ENCODE measurements at places on chromosomes 12 and 14.

DNA sequence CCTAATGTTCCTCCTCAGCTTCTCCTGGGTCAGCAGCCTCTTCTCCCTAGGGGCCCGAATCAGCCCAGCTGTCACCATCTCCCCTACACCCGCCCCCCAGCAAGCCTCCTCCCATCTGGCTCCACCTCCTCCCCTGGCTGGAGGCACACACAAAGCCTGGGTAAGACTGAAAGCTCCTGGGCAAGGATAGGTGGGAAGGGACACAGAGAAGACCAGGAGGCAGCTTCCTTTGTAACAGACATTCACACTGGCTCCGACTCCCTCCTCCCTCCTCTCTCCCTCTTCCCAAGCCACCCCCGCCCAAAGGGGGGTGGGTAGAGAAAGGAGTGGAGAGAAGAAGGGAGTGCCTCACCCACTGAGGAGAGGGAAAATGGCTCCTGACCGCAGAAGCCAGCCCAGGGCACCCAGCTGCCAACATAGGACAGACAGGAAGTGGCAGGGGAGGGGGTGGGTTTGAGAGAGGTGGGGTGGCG lies 4.0 kb downstream of the CHD4 start:
- peak; percentile 48 for DNase-seq

GRCh38 chr14:99931308-99931707 lies 133.9 kb upstream of the EVL start:
- no peak for DNase-seq

DNA sequence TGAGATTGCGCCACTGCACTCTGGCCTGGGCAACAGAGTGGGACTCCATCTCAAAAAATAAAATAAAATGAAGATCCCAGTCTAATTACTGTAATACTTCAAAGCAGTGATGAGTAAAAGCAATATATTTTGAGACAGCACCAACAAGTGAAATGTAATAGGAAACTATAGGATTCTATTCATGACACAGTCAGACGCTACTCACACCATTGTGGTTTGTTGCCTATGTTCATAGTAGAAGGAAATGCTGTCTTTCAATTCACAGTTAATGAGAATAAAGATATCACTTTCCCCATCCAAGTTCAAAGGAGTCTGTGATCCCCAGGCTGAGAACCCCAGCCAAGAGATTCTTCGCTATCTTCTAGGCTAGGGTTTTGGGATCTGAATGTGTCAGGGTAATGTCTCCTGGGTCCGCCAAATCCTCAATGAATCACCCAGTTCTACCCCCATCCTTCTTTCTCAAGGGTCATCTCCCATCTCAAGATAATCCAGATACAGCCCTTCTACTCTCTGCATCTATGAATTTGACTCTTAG lies 16.6 kb upstream of the DTX1 start:
- no peak for DNase-seq

GRCh38 chr12:75852143-75852542 lies 179.4 kb downstream of the PHLDA1 start:
- DNase-seq = no peak

DNA sequence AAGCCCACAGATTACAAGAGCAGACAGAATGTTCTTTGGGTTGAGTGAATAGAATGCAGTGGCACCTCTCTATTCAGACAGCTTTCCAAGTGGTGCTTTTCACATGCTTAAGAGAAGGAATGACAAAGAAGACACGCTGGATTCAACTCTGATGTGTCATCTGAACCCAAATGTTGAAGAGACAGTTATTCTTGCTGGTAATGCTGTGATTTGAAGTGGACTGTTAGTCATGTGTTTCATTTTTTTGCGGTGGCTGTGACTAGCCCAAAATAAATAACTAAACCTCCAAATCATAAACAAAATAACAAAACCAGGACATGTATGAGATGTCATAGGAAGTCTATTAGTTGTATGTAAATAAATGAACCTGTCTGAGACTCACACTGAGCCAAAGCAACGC lies 391.8 kb upstream of the PRICKLE1 start:
- no peak for DNase-seq

DNA sequence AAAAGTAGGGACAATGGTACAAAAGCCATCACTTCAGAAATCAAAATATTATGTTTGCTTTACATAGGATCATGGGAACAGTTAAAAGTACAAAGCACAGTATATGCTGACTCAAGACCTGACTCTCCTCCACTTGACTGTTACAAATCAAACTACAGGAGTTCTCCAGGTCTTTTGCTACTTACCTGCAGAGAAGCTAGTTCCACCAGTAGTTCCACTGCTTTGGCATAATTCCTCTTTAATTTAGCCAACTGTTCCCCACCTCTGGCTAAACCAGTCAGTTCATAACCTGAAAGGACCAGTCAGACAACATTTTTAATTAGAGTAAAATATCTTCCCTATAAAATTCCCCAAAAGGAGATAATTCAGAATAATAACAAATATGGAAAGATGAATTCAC lies 14.0 kb downstream of the ATP6V1D start:
- DNase-seq = no peak

- DNase-seq = no peak
These were observed 493.5 kb downstream of the NAV3 start for GRCh38 chr12:78324234-78324633.

GRCh38 chr14:61512026-61512834 lies 183.1 kb upstream of the HIF1A start:
- DNase-seq = peak; percentile 83

DNA sequence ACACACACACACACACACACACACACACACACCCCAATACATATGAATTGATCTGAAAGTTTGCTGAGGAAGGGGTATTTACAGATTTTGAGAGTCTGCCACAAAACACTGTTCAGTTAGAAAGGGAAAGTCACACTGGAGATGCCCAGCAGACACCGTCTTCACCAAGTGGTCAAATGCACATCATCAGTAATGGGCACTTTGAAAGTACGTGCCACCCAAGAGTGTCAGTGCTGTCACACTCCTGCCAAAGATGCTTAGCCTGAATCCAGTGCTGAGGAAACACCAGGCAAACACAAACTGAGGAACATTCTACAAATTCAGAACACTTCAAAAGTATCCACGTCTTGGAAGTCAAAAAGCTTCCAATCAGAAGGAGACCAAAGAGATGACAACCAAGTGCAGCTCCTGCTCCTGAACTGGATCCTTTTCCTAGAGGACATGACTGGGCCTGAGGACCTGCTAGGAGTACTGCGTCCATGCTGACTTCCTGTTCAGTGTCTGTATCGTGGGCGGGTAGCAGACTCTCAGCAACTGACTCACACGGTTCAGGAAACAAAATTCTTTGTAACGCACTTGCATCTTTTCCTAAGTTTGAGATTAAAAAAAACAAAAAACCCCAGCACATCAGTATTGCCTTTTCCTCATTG lies 18.6 kb downstream of the PSMC1 start:
- DNase-seq = peak; percentile 82

- DNase-seq = no peak
These were observed 42.0 kb upstream of the TOMM20L start for GRCh38 chr14:58353516-58354299.

DNA sequence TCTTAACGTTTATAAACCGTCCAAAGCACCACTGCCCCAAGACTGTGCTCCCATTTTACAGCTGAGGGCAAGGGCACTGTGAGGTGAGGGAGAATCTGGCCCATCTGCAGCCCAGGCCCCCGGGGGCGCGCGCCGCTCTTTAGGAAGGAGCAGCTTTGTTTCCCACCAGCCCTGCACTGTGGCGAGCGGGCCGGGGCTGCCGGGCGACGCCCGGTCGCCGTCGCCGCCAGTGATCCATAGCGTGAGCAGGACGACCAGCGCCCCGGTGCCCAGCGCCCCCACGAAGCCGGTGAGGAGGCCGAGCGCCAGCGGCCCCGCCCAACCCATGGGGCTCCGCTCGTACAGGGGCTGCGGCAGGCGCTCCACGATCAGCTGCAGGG lies 34.6 kb downstream of the FIGNL2 start:
- DNase-seq = no peak

- DNase-seq = no peak
These were observed 28.3 kb upstream of the COL2A1 start for GRCh38 chr12:48032597-48032996.

DNA sequence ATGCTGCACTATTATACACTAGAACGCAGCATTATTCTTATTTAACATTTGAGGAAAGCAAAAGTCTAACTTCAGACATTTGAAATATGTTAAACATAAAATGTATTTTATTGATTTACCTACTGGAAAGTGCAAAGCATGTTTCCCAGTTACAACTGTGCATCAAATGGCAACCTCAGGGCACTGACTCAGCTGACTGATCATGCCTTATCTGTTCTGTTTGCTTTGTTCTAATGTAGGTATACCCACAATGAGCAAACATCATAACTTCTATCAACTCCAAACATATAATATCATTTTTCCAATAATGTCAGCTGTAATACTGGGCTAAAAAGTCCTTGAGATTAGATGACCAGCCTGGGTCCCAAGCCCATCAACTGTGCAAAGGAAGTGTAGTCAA lies 431.0 kb downstream of the FOXG1 start:
- DNase-seq = no peak

All from fibroblast of pulmonary artery (primary cell).